Inflammatory macrophage treated with lipopolysaccharide for 4 hours (primary cell): ENCODE measurements at places on chromosomes 5 and 9.

- DNase-seq, result no peak
Measured at GRCh38 chr5:137596941-137597340, 97.8 kb upstream of the SPOCK1 start.

- no peak for DNase-seq
Measured at GRCh38 chr5:125974679-125975078, 448.5 kb upstream of the GRAMD2B start.

- no peak for DNase-seq
Measured at GRCh38 chr9:99977033-99977792, 70.8 kb downstream of the STX17 start.

- DNase-seq, result no peak
Measured at GRCh38 chr5:35473589-35473988, 144.1 kb upstream of the SPEF2 start.

DNA sequence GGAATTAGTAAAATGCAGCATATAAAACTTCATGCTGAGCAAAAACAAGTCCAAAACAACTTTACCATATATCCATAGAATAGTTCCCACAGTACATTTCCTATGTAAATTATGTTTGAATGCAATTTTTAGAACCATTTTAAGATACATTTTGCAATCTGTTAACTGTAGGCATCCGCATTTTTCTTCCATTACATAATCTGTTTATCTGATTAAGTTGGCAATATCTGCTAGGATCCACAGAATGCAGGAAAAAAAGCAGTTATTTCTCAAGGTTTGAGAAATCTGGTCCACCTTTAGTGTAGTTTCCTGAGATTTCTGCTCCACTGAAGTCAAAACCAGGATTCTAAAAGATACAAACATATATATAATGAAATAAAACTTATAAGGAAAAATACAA, 6.2 kb downstream of the NUDCD2 start:
- DNase-seq, result no peak

DNA sequence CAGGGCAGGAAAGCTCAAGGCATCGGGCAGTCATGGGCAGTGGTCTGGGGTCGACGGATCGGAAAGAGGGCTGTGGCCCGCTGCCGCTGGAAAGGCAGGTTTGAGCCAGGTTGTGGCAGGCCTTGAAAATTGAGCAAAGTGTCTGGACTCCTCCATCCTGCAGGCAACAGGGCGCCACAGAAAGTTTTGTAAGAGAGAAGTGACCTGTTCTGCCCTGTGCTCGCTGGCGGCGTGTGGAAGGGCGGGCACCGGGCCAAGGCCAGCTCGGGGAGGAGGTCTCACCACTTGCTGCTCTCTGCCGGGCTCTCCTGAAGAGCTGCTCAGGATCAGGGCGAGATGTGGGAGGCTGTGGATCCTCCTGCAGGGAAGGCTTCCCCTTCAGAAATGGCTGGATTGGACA, 41.4 kb upstream of the FAT2 start:
- DNase-seq, result no peak

GRCh38 chr5:153081385-153081784, 409.1 kb upstream of the GRIA1 start:
- no peak for DNase-seq

- no peak for DNase-seq
Measured at GRCh38 chr9:121333950-121334773, 35.9 kb downstream of the STOM start.

DNA sequence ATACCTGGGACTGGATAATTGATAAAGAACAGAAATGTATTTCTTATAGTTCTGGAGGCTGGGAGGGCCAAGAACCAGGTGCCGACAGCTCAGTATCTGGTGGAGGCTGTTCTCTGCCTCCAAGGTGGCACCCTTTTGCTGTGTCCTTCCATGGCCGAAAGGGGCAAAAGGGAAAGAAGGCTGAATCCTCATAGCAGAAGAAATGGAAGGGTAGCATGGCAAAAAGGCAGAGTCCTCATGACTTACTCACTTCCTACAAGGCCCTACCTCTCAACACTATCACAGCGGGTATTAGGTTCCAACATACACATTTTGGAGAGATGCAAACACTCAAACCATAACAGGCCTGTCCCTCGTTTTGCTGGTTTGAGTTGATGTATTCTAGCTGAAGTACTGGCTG, 25.1 kb upstream of the MED10 start:
- no peak for DNase-seq

DNA sequence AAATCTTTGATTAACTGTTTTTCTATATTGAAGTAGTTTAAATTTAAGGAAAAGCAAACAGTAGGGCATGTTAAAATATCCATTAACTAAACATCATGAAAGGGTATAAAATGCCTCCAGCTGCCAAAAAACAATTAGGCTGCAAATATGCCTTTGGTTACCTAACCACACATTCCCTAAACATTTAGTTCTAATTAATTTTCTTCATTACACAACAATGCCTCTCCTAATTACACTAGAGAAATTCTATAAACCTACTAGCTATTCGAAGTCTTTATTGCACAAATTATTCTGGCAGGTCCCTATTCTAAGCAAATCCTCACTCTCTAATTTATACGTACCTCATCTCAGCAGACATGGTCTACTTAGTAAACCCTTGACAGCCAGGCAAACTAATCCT, 37.4 kb downstream of the MAT2B start:
- no peak for DNase-seq

- no peak for DNase-seq
Measured at GRCh38 chr9:32566770-32567169, 6.2 kb downstream of the NDUFB6 start.

DNA sequence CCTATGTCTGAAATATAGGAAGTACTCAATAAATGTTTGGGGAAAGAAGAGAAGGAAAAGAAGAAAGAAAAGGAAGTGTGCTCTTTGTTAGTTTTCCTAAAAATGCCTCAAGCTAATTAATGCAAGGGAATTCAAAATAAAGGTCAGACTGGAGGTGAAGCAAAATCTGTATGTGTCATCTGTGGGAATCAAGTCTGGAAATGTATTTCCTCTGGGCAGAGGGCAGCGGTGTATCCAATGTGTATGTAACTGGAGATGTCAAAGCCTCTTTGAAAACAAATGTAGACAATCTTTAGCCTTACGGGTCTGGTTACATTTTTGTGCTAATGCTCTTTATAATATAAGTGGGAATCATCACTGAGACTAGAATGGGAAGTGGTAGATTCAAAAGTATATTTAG, 471.4 kb downstream of the MAN2A1 start:
- DNase-seq, result no peak

DNA sequence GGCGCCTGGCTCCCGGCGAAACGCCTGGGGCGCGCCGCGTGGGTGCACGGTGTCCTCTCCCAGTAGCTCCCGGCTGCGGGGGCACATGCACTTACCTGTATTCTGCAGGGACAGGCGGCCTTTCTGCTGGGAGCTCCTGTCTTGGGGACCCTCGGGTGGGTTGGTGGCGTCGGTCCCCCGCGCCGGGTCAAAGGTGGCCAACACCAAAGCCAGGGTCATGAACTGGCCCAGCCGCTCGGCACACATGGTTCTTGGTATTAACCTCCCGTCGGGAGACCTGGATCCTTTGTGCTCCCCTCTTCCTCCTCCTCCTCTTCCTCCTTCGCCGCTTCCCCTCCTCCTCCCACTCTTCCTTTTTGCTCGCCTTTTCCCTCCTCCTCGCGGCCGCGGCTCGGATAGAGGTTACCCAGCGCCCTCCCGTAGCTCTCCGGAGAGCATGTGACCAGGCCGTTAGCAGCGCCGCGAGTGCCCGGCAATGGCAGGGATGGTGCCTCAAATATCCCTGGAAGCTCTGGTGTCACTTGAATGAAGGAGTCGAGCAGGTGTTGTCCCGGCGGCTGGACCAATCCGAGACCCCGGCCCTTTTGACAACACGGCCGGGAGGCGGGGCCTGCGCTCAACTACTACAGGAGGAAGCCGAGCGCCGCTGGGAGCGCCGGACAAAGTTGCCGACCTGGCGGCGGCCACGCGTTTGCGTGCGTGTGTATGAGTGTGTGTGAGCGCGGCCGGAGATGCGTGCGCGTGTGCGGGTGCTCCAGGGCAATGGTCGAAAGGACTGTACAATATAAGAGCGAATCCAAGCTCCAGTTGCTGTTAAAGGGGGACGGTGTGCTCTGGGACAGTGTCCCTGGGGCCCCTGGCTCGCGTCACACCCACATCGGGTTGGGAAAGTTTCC, at the start of gene STC2:
TSS of gene STC2 (minus strand) at position 467 of the 896 bp plus-strand sequence. CDS start at position 246, 221 bp downstream.
- no peak for DNase-seq

GRCh38 chr9:132572921-132573320, 9.5 kb upstream of the BARHL1 start:
- no peak for DNase-seq

DNA sequence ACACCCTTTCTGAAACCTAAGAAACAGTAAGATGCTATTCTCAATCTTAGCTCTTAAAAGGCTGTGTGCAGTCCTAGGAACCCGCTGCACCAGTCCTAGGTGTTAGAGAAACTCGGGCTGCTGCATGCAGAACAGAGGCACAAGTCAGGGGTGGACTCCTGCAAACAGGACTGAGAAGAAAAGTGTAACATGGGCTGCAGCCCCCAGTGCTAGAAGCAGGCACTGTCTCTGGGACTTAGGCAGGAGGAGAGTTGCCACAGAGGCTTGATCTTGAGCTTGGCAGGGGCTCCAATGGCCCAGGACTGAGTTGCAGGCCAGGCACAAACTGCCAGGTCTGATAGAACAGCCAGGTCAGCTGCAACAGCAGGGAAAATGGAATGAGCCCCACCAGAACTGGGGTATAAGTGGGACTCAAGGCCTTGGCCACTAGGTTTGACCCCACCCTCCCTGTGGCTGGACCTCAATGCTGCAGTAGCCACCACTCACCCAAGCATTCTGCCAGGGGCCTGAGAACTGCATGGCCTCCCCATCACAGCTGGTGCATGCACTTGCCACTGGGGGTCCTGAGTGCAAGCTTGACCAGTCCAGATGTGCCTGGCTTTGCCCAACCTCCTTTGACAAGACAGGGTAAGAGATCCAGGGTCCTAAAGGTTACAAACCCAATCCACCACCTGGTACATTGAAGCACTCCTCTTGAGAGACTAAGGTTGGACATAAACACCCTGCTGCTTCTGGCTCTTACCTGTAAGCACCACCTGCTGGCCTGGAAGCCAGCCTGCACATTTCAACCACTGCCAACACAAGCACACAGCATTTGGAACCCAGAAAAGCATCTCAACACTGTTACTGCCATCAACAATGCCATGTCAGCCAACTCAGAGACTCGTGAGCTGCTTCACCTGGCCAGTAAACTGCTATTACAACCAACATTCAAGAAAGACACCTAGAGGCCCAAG, 103.3 kb downstream of the FBXL17 start:
- no peak for DNase-seq

DNA sequence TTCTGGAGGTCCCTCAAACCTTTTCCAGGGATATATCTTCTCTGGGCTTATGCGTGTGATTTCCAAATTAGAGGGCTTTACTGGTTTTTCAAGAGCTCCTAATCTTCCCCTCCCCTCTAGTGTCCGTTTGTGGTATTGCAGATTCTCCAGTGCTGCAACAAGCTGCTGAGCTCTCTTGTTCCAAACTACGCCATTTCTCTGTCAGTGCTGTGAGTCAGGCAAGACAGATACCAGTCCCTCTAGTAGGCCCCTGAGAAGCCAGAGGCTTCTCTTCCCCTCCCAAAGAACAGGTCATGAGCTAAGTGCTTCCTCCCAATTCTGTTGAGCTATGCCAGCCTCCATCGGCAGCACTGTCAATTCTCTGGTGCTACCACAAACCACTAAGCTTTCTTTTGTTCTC, 149.5 kb downstream of the FANCC start:
- DNase-seq, result peak; percentile 62

- no peak for DNase-seq
Measured at GRCh38 chr5:170021506-170021905, 41.2 kb upstream of the INSYN2B start.

- DNase-seq, result peak; percentile 46
Measured at GRCh38 chr5:94524841-94525697, 93.3 kb downstream of the KIAA0825 start.

DNA sequence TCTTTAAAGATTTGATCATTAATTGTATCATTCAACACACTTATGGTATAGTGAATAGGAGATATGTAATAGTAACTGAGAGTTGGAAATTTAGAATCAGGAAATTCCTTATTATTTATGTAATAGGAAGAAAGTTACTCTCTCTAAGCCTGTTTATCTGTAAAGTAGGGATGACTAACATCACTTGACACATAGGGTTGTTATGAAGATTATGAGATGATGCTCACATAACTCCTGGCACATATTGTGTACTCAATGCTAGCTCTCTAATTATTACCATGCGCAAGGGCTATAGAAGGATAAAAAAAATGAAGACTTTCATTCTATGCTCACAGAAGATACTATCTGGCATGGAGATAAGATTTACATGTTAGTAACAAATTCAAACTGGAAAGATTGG, 149.9 kb downstream of the ISOC1 start:
- no peak for DNase-seq

- no peak for DNase-seq
Measured at GRCh38 chr5:17839848-17840247, 205.6 kb downstream of the TAF11L14 start.

GRCh38 chr5:68922172-68922987, 171.4 kb upstream of the SLC30A5 start:
- DNase-seq, result no peak

DNA sequence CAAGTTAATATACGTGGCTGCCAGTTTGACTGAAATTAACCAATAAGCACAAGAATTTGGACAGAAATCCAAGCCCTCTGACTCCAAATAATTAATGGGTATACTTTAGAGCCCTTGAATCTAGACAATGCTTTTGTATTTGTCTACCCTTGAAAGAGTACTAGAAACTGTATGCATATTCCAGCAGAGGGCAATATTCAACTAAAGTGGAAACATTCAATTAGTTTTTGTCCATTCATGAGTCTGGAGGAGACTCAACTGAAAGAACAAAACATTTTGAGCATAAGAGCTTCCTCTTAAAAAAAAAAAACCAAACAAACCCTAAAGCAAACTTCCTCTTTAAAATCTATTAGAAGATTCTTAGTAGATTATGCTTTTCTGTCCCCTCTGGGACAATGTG, 157.8 kb downstream of the ARHGEF28 start:
- DNase-seq, result peak; percentile 67

DNA sequence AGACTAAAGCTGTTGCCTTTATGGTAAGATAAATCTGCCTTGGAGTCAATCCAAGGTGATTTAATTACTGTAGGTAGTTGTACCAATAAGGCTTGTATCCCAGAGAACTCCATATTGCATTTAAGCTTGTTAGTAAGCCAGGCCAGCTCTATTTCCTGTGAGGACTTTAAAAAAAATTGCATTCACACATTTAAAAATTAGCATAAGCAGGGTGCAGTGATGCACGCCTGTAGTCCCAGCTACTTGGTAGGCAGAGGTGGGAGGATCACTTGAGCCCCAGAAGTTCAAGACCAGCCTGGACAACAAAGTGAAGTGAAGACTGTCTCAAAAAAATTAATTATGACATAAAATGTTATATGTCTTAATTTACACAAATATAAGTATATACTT, 28.7 kb upstream of the ABL1 start:
- no peak for DNase-seq

DNA sequence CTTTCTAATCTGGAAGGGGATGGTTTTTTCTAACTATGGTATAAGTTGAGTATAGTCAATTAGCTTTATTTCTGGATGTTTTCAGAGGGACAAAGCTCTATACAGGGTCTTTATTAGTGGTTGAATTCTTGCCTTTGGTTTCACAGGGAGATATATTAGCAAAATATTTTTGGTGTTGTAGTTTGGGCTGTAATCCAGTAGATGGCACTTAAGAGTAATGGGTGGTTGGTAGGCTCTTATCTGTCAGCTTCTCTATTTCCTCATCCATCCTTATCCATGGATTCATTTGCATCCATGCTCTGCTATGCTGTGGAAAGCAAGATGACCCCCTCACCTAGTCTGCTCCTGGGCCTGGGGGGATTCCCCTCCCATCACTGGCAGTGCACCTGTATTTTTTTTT, 363.6 kb upstream of the CYLC2 start:
- DNase-seq, result peak; percentile 20

- no peak for DNase-seq
Measured at GRCh38 chr9:36443581-36443980, 43.5 kb upstream of the RNF38 start.
